ENCODE measurements at places on chromosomes 7 and 10.

DNA sequence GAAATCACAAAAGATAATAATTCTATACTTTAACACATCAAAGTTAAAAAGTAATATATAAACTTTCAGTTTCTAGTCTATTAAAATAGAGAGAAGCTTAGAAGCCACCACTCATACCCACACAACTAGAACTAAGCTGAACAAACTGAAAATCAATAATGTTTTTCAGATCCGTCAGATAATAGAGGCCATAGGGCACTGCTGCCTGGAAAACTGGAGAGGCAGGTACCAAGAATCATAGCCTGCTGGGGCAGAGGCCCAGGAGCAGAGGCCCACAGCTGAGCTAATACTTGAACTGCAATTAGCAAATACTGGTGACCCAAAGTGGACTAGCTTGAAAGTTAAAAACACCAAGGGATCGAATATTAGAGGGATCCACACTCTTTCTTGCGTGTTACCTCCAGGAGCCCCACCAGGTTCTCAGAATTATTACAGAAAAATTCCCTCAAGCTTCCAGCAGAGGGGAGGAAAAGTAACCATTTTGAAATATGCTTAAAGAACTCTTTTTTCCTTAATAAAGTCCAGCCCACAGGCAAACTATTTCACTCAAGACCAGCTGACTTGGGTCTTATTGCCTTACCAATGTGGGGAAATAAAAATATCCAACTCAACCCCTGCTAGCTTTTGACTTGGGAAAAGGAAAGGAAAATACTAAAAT lies 774.1 kb upstream of the IGFBP3 start:
- DNase-seq = no peak

DNA sequence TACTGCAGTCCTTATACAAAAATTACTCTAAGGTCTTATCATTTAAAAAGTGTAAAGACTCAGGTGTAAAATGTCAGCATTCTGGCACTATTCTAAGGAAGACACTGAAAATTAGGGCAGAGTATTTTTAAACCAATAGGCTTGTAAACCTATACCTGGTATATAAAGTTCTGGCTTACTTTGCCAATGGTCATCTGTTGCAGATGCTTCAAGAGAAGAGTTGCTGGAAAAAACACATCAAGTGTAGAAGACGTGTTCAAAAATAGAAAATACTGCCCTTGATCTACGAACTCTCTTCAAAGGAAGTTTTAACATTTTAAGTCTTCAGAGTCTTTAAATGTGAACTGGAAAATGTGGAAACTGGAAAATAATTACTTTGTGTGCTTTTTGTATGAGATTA lies 23.9 kb downstream of the NT5C3A start:
- DNase-seq = no peak

DNA sequence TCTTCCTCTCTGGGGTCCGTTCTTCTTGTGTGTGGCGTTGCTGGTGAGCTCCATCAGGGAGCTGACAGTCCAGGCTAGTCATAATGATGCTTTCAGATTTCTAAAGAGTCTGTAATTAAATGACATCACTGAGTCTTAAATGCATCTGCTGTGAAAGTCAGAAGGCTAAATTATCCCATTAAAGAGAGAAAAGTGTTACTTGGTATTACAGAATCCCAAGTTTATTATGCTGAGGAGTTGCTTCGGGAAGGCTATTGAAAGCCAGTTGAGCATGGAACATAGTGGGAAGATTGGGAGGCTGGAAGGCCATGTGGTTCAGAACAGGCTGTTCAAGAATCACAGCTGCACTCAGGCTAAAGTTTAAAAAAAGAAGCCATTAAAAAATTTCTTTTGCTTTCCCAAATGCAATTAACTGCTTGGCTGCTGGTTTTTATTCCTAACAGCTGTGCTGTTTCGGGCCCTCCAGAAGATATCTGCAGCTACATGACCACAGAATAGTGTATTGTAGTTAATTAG lies 342.6 kb upstream of the LRGUK start:
- DNase-seq = no peak

DNA sequence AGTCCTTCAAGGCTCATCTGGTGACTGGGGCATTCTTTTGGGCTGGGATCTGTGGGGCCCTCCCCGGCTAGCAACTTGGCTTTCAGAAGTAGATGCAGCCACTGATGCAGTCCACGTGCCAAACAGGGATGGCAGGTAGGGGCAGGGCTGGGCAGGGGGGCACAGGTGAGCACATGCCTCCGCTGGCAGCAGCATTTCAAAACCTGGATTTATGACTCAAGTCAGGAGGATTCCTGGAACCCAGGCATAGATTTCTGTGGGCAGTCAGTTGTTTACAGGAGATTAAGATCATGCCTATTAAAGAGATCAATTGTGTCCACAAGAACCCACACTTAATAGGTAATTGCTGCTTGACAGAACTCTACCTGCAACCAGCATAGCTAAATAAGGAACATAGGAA lies 839 bp upstream of the HABP2 start:
- DNase-seq = no peak

DNA sequence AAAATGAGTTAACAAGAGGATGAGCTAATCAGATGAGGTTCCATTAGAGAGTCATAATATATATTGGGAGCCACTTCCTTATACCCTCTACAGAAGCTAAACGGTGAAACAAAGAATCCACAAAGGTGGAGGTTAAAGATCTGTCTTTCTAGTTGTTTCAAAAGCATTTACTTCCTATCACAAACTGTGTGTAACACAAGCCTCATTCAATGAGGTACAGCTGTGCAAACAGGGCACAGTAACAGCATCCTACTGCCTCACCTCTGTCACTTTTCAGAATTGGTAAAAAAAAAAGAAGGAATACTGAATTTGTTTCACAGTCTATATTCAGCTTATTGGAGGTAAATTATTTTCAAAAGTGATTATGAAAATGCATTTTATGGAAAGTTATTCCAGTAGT lies 128.7 kb downstream of the AGMO start:
- no peak for DNase-seq

- no peak for DNase-seq
Measured at GRCh38 chr10:93580828-93581227, 14.4 kb downstream of the FFAR4 start.

GRCh38 chr7:149662591-149663095 lies 110.7 kb downstream of the ZNF467 start:
- DNase-seq = peak; percentile 49

DNA sequence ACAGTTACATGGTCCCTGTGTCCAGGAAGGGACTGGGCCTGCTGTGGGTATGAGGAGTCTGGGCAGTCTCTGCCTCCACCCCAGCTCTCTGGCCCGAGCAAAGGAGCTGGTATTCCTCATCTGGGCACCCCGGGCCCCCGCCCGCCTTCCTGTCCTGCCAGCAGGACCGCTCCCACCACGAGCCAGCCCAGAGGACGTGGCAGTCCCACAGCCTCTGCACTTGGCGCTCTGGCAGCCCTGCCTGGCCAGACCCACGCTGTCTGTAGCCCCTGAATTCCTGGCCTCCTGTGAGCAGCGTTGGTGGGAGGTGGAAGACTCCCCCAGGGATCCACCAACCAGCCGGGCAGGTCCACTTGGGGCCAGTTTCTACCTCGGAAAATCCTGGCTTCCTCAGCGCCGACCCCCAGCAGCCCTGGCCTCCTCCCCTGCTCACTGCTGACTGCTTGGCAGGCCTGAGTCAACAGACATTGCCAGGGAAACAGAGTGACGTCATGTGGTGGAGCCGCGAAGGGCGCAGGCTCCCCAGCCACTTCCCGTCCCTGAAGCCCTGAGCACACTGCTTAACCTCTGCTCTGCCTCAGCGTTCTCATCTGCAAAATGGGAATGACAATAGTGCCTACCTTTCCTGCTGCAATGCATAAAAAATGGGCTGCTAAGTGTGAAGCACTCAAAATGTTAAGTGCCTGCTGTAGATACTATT lies 21.6 kb upstream of the LIMK1 start:
- no peak for DNase-seq

DNA sequence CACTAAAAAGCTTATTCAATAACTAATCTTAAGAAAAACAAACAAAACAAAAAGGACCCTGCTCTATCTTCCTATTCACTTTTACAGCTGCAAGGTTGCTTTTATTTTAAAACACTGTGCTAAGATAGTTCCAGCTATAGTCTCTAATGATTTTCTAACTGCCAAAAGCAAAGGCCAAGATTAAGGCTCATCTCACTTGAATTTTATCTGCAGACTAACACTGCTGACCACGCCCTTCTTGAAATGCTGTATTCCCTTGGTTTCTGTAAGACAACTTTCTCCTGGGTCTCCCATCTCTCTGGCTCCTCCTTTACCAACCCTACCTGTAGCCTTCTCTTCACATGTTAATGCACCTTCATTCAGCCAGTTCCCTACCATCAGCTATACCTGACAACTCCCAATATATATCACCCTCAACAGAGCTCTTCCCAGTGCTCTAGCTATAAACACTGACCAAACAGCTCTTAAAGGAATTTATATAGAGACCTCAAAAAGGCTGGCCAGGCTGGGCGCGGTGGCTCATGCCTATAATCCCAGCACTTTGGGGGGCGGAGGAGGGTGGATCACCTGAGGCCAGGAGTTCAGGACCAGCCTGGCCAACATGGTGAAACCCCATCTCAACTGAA lies 11.7 kb downstream of the SRPK2 start:
- DNase-seq = no peak

DNA sequence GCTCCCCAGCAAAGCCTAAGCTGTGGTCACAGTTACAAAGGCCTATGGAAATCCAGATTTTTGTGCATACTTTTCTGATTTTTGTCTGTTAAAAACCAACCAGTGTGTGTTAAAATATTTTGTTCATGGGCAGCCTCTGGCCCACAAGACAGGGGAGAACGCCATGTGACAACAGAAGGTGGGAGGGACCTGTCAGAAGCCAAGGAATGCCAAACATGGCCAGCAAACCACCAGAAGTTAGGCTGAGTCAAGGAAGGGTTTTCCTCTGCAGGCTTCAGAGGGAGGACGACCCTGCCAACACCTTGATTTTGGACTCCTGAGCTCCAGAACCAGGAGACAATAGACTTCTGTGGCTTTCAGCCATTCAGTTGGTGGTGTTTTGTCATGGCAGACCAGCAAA lies 127.3 kb downstream of the CUL2 start:
- DNase-seq = no peak

- DNase-seq = no peak
Measured at GRCh38 chr7:149398195-149398820, 62.6 kb downstream of the ZNF777 start.

DNA sequence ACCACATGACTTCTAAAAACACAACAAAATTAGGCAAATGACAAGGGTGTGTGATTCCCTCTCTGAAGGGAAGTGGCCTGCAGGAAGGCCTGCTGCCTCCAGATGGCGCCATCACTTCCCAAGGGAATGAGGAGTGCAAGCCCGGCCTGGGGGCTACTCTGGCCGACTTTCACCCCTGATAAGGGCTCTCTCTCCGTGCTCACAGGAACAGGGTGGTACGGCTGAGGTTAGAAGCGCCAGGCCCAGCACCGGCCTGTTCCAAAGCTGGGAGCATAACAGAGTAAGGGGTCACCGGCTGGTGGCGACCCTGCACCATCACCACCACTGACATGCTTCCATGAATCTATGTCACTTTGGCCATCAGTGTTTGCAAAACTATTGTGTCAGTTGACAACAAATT lies 13.1 kb downstream of the RBP3 start:
- DNase-seq = no peak

DNA sequence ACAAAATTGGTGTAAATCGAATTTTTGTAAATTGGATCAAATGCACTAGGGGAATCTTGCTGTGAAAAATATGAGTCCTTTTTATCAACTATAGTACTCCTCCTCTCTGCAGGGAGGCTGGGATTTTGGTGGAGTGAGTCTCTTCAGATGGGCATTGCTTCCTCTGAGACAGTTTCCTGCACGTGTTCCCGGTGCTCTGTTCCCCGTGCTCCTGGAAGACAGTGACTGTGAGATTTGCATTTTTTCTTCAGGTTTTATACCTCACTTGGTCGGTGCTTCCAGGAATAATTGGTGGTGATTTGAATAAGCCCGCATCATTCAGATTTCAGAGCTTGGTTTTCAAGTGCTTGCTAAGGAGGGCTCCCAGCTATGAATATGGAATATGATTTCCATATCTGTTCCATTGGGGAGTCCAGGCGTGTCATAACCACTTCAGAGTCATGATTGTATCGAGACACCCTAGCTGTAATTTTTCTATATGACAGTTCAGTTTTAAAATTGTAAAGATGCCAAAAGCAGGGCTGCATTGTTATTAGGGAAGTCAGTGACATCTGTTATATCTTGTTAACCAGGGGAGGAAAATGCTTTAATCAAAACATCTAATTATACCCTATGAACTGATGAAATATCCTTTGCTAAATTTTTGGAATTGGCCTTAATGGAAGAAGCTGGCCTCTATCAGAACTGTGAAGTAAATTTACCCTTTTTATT lies 12.3 kb downstream of the AUTS2 start:
- DNase-seq = no peak

DNA sequence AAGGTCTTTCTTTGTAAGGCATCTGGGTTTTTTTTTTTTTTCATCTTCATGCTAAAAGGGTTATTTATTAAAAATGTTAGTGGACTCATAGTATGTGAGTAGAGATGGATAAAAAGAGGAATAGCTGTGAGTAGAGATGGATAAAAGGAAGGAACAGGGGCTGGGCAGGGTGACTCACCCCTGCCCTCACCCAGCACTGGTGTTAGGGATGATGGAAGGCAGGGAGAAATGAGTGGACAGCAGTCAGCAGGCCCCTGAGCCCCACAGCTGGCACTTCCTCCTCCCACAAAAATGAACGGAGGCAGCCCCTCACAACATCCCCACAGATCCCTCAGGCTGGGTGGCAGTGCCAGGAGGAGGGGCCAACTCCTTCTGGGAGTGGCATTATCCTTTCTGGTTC lies 39.3 kb downstream of the ANTXRL start:
- DNase-seq = no peak

- DNase-seq = no peak
Measured at GRCh38 chr7:118734541-118734940, 510.0 kb downstream of the ANKRD7 start.

DNA sequence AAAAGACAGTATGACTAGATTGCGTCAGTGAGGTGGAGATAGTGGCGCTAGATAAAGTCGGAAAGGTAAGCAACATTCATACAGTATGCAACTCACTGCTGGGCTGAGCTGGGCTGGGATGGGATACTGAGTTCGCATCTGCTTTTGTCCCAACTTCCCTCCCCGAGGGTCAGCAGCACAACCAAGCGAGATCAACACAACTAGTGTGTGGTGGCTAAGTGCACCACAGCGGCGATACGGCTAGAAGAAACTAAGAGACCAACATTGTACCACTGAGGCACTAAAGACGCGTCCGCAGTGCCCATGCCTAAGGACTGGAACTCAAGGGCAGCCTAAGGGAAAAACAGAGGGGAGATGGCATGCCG lies 467 bp downstream of the EXOSC1 start:
- DNase-seq = no peak

- no peak for DNase-seq
Measured at GRCh38 chr7:94761451-94761850, 105.5 kb upstream of the SGCE start.

- no peak for DNase-seq
Measured at GRCh38 chr7:129401967-129402860, 32.0 kb upstream of the STRIP2 start.

DNA sequence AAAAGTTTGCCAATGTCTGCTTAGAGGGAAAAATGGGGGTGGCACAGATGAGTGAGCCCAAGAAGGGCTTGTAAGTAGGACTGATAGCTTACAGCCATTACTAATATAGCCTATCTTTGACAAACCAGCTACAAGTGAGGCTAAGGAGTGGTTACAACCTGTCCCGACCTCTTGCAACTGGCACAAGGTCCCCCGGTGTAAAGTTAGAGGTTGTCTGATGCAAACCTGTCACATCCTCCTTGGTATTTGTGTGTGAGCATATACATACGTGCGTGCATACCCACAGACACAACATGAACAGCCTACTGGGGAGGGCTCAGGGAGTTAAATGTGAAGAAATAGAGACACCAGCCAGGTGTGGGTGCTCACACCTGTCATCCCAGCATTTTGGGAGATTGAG lies 14.6 kb downstream of the ADAP1 start:
- DNase-seq = no peak

Data from stimulated activated CD4-positive, alpha-beta T cell treated with anti-CD3 and anti-CD28 coated beads, Interleukin-1b, Interleukin-23, amount 100 ng/mL, for 1 hour (primary cell).